ENCODE measurements at places on chromosomes 12 and 14. TPM values are rescaled to one million over a fixed set of nuclear protein-coding genes. Genes with fewer than 3 reads are reported as not detected.

The BHLHE41 gene
- 3.8 TPM for total RNA-seq

The CLEC9A gene
- not detected for total RNA-seq

The REP15 gene
- total RNA-seq, result 2.7 TPM

The PZP gene
- under 0.01 TPM for total RNA-seq

The ADCY4 gene
- total RNA-seq, result 2.6 TPM

The HSPA2 gene
- 1.3 TPM for total RNA-seq

The SOCS2 gene
- total RNA-seq, result 46.7 TPM

The BTBD7 gene
- 22.5 TPM for total RNA-seq

The DEGS2 gene
- total RNA-seq, result under 0.01 TPM

The FOXN4 gene
- total RNA-seq, result not detected

The MANSC1 gene
- total RNA-seq, result 6.8 TPM

The FOXG1 gene
- not detected for total RNA-seq

The USP15 gene
- 72.8 TPM for total RNA-seq

The TMCC3 gene
- total RNA-seq, result 0.50 TPM

The PARP2 gene
- total RNA-seq, result 9.2 TPM

The KDM2B gene
- 20.6 TPM for total RNA-seq

The TAS2R46 gene
- total RNA-seq, result 1.1 TPM

The TGFB3 gene
- total RNA-seq, result 12.3 TPM

The RASSF9 gene
- total RNA-seq, result 0.93 TPM

The CAPZA3 gene
- not detected for total RNA-seq

The GPR137C gene
- total RNA-seq, result 0.56 TPM

The TBC1D30 gene
- 0.53 TPM for total RNA-seq

The PPM1H gene
- 1.7 TPM for total RNA-seq

The CLEC4E gene
- total RNA-seq, result not detected

The KLRD1 gene
- total RNA-seq, result 0.13 TPM

The CCDC177 gene
- not detected for total RNA-seq

The SAMD15 gene
- total RNA-seq, result 2.8 TPM

The P3H3 gene
- 90.6 TPM for total RNA-seq

The DACT1 gene
- total RNA-seq, result 5.3 TPM

The AKAP3 gene
- 1.3 TPM for total RNA-seq

The CELA1 gene
- total RNA-seq, result not detected

The PPP2R5E gene
- 11.9 TPM for total RNA-seq

The PIK3C2G gene
- not detected for total RNA-seq

Measured in aortic smooth muscle cell (primary cell).